ENCODE measurements at places on chromosomes 16 and 17. TPM values are rescaled to one million over a fixed set of nuclear protein-coding genes. Genes with fewer than 3 reads are reported as not detected.

DNA sequence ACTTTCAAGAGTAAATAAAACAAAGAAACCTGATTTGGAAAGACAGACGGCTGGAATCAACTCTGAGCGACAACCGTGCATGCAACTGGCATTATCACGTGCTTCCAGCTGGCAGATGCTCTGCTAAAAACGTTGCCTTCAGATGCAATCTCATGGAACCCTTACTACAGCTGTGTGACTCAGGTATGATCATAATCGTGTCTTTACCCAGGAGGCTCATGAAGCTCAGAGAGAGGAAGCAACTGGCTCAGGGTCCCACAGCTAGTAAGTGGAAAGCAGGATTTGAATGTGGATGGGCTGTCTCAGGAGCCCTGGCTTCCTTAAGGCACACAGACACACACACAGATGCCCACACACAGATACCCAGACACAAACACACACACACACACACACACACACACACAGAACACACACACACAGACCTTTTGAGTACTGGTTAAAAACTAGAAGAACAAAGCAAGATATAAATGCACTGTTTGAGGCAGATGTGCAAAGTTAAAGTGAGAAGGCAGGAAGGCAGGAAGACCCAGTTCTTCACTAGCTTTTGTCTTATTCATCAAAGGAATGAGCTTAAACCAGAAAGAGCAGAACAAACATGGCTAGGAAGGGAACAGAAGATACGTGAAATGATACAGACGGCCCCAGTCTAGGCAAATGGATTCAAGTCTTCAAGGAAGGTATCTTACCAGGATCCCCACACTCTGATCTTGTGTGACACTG, 275.2 kb downstream of the MAF start:
- H3K36me3 ChIP-seq = no peaks in the 10 kb centered on the region
- H3K27ac ChIP-seq = no peak overlapping the region
- no peaks in the 10 kb centered on the region for H3K4me1 ChIP-seq
- DNase-seq = no peak
- peaks cover 22% of the 10 kb centered on the region for H3K27me3 ChIP-seq

DNA sequence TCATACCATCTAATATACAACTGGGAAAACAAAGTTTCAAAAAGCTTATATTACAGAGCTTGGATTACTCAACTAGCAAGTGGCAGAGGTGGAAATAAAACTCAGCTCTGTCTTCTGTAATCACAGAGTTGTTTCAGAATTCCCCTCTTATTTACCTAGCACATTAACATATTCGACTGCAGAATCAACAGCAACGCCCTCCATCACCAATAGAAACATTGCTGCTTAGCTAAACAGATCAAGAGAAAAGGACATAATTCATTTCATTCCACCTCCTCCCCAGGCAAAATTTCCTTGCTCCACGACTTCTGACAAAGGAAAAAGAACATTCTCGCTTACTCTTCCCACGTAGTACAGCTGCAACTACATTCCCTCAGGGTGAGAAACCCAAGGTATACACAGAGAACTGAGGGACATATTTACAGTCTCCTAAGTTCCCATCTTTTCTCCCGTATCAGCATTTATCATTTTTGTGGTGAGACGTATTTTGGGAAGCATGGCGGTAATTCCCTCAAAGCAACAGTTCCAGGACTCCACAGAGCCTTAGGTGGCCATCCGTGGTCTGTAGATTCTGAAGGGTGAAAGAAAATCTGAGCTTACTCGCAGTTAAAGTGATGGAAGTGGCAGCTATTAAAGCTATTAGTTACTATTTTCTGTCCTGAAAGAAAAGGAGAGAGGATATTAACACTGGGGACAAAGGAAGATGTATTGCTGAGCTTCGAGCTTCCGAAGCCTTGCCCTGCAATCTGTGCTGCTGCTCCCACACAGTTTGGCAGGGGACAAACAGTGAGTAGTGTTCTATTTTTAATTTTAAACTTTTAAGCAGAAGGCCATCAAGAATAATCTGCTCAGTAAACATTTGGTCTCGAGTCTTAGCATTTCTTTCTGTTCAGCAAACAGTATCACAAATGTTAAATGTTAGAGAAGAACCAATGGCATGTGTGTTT, 1296.2 kb downstream of the CDH8 start:
- no peaks in the 10 kb centered on the region for H3K36me3 ChIP-seq
- no peaks in the 10 kb centered on the region for H3K4me1 ChIP-seq
- DNase-seq = no peak
- H3K4me3 ChIP-seq = no peak overlapping the region
- no peaks in the 10 kb centered on the region for H3K27me3 ChIP-seq

PERCC1 gene
- total RNA-seq = not detected

DNA sequence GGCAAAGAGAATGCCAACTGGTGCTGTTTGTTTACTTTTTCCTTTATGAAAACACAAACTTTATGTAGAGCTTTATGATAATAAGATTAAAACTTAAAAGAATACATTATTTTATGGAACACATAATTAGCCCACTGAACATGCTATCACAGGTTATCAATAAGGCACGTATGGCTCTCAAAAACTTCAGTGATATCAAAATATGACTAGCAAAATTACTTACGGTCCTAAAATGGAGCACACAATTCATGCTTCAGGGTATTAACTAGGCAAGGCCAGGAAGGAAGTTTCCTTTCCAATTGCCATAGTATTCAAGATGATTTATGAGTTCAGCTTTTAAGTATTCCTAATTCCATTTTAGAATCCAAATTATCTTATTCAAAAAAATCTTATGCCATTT, 3.6 kb downstream of the RNF43 start:
- no peak overlapping the region for H3K27ac ChIP-seq
- H3K27me3 ChIP-seq = no peaks in the 10 kb centered on the region
- no peak for DNase-seq
- H3K4me1 ChIP-seq = peaks cover 31% of the 10 kb centered on the region
- no peak overlapping the region for H3K4me3 ChIP-seq

- peak overlapping the region; percentile 10 for H3K27ac ChIP-seq
- no peak for DNase-seq
- H3K27me3 ChIP-seq = no peaks in the 10 kb centered on the region
- peaks cover 28% of the 10 kb centered on the region for H3K36me3 ChIP-seq
- no peak overlapping the region for H3K4me3 ChIP-seq
- no peaks in the 10 kb centered on the region for H3K4me1 ChIP-seq
Measured at GRCh38 chr17:66778531-66779236, 56.2 kb upstream of the CACNG5 start.
